ENCODE measurements at places on chromosomes 6 and 20.

DNA sequence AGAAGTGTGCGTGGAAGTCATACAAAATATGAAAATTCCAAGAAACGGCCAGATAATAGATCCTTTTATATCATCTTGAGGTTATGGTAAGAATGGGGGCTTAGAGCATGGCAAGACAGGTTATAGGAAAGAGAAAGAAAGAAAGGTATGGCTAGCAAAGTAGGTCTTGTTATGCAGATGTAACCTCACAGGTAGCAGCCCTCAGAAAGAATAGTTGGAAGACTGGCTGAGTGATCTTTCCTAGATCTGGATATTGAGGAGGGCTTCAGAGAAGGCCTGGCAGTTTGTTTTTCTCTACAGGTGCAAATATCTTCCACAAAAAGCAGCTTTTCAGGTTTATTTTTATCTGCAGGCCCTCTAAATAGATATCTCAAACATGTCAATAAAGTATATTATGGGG is 679.5 kb downstream of the KHDRBS2 start:
- no peak for DNase-seq

GRCh38 chr6:94130478-94130877 is 711.1 kb upstream of the EPHA7 start:
- no peak for DNase-seq

DNA sequence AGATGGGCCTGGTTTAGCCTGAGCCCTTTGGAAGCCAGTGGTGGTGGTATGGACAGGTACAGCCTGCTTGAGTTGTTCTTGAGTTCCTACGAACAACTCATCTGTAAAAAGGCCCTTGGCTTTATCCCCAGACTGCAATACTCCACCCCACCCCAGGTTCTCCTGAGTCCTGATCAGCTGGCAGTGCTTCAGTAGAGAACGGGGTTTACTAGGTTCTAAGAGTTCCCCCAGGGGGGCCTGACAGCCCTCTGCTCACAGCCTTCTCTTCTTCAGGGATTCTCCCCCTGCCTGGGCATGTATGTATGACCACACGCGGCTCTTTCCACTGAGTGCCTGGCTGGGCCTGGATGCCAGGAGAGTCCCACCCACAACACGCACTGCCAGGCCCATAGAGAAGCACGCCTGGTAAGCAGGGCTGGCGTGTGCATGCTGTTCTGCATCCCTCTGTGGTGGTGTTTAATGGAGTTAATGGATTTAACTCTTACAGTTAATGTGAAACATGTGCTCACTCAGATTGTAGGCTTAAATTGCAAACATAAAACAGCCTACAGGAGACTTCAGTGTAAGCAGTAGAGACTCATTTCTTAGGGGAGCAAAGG is 44.3 kb upstream of the SLC4A11 start:
- DNase-seq, result no peak

DNA sequence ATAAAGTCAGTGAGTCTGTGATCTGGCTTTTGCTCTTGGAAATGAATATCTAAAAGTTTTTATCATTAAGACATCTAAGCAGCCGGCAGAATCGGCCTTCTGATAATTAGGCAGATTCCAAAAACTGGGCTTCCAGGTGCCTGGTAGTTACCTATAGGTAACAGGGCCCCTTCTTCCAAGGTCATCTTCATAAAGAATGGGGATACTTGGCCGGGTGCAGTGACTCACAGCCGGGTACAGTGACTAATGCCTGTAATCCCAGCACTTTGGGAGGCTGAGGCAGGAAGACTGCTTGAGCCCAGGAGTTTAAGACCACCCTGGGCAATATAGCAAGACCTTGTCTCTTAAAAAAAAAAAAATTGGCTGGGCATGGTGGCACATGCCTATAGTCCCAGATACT is 12.9 kb upstream of the RBL1 start:
- no peak for DNase-seq

GRCh38 chr6:167761794-167762258 is 64.9 kb upstream of the AFDN start:
- no peak for DNase-seq
